ENCODE measurements at places on chromosomes 3 and 15.
A peak's percentile ranks its signal among the peaks of the same experiment; 100 is the strongest.

GRCh38 chr3:58835086-58835485 lies 168.5 kb upstream of the FAM3D start:
- no peaks in the 10 kb centered on the region for H3K27me3 ChIP-seq
- DNase-seq = no peak
- H3K36me3 ChIP-seq = no peaks in the 10 kb centered on the region
- H3K27ac ChIP-seq = no peak overlapping the region
- H3K4me3 ChIP-seq = no peak overlapping the region
- H3K4me1 ChIP-seq = no peaks in the 10 kb centered on the region

- DNase-seq = peak; percentile 72
- no peaks in the 10 kb centered on the region for H3K36me3 ChIP-seq
- H3K27ac ChIP-seq = no peak overlapping the region
- H3K4me1 ChIP-seq = peaks cover 14% of the 10 kb centered on the region
- no peaks in the 10 kb centered on the region for H3K27me3 ChIP-seq
- H3K4me3 ChIP-seq = no peak overlapping the region
Observed at GRCh38 chr3:128383316-128384235, 83.1 kb downstream of the DNAJB8 start.

GRCh38 chr15:33104212-33104611 lies 90.3 kb downstream of the FMN1 start:
- H3K4me1 ChIP-seq = no peaks in the 10 kb centered on the region
- no peak overlapping the region for H3K4me3 ChIP-seq
- DNase-seq = no peak
- H3K27ac ChIP-seq = no peak overlapping the region

DNA sequence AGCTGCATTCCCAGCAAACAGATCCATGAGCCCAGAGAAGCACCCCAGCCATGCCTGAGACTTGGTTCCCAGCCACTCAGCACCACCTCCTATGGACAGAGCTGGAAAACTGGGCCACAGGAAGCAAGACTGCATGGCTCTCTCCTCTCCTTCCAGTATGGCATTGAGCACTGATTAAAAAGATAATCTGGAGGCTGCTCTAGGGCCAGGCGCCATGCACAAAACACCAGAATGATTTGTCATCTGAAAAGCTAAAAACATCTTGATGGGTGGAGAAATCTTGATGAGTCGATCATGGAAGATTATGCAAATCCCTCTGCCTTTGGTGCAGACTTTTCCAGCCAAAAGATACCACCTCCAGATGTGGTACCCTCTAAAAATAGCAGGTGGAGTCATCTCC lies 62.7 kb upstream of the MRPS22 start:
- H3K27ac ChIP-seq = no peak overlapping the region
- DNase-seq = no peak
- no peaks in the 10 kb centered on the region for H3K36me3 ChIP-seq

GRCh38 chr3:182105875-182106274 lies 394.1 kb downstream of the SOX2 start:
- no peaks in the 10 kb centered on the region for H3K27me3 ChIP-seq
- no peaks in the 10 kb centered on the region for H3K4me1 ChIP-seq
- no peak for DNase-seq
- H3K36me3 ChIP-seq = no peaks in the 10 kb centered on the region
- H3K27ac ChIP-seq = no peak overlapping the region

- no peak overlapping the region for H3K4me3 ChIP-seq
- H3K27ac ChIP-seq = no peak overlapping the region
- H3K27me3 ChIP-seq = no peaks in the 10 kb centered on the region
- H3K4me1 ChIP-seq = peaks cover 10% of the 10 kb centered on the region
Observed at GRCh38 chr15:72998226-72998625, 54.0 kb upstream of the NEO1 start.

DNA sequence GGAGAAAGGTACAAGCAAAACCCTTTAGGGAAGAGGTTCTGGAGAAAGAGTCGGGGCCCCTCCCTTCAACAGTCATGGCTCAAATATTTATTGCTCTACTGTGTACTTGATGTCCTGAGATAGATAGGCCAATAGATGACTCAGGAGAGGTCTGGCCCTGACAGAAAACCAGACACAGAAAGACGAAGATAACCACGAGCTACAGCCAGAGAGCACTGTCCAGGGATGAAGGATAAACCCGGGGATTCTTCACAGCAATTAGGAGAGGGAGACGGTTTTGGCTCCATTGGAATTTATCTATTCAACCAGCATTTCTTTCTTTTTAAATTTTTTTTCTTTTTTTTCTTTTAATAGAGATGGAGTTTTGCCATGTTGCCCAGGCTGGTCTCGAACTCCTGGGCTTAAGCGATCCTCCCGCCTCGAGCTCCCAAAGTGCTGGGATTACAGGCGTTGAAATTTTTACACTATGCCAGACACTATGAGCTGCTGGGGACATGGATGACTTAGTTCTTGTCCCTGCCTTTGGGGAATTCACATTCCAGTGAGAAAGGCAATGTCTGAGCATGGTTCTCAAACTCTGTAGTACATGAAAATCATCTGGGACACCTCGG lies 4.6 kb upstream of the CIDEC start:
- H3K4me3 ChIP-seq = no peak overlapping the region
- no peak for DNase-seq
- H3K27ac ChIP-seq = no peak overlapping the region
- H3K27me3 ChIP-seq = no peaks in the 10 kb centered on the region
- H3K36me3 ChIP-seq = no peaks in the 10 kb centered on the region

GRCh38 chr3:51974277-51974962 lies 444 bp upstream of the ABHD14A start:
- H3K4me1 ChIP-seq = peaks cover 3% of the 10 kb centered on the region
- H3K36me3 ChIP-seq = no peaks in the 10 kb centered on the region
- H3K4me3 ChIP-seq = peak overlapping the region; percentile 44
- H3K27ac ChIP-seq = peak overlapping the region; percentile 88
- H3K27me3 ChIP-seq = no peaks in the 10 kb centered on the region

- H3K36me3 ChIP-seq = no peaks in the 10 kb centered on the region
- no peaks in the 10 kb centered on the region for H3K27me3 ChIP-seq
- H3K4me3 ChIP-seq = no peak overlapping the region
- H3K4me1 ChIP-seq = peaks cover 2% of the 10 kb centered on the region
- no peak overlapping the region for H3K27ac ChIP-seq
Observed at GRCh38 chr3:192817053-192817452, 89.7 kb upstream of the FGF12 start.
